T-helper 1 cell (primary cell): ENCODE measurements at places on chromosomes 2 and 18.

DNA sequence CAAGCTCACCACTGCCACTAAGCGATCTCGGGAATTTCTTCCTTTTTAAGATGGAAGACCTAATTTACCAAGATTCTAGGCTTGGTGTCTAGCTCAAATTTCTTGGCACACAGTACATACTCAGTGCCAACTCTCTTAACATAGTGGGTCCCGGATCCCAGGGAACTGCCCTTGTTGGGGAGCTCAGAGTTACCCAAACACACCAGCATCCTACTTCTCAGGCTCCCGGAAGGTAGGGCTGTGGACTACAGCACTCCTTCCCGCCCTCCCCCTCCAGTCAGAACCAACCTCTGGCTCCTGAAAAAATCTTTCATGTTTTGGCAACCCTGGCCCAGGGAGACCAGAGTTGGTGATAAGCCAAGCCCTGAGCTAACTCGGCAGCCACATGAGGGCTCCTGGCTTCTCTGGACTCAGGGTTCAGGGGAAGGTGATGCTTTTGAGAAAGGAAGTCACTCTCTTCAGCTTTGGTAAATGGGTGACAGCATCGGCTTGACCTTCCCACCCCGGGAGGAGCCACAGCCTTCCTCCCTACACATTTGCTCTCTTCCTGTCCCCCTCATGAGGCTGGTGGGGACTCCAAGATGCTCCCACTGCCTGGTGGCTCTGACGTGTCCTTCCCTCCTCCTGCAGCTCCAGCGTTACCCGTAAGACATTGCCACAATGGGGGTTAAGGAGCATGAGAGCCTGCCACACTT, 8.8 kb downstream of the ODC1 start:
- DNase-seq = no peak

GRCh38 chr2:75130171-75130570, 69.1 kb downstream of the TACR1 start:
- DNase-seq = no peak

- no peak for DNase-seq
Observed at GRCh38 chr18:71443706-71444480, 1100.2 kb downstream of the CBLN2 start.

- no peak for DNase-seq
Observed at GRCh38 chr2:238285653-238286082, 2.7 kb downstream of the PER2 start.

- DNase-seq = no peak
Observed at GRCh38 chr18:8876887-8877286, 171.5 kb downstream of the MTCL1 start.

DNA sequence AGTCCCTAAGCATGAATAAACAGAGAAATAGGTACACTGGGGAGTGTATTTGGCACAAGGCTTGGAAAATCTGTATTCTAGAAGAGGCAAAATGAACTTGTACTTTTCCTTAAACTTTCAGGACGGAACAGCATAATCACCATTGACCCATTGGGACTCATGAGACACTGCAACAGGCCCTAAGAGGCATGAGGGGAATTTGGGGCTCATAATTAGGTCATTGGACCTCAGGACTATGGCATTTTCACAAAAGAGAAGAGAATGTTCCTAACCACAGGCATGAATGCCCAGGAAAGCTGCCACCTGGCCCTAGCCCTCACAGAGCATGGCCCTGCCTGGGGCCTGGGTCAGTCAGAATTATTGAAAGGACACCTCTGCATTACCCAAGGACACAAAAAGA, 67.9 kb upstream of the PIK3C3 start:
- DNase-seq = no peak

- DNase-seq = no peak
Observed at GRCh38 chr18:58263055-58263957, 219.3 kb downstream of the NEDD4L start.

- no peak for DNase-seq
Observed at GRCh38 chr2:177188482-177189469, 23.8 kb upstream of the HNRNPA3 start.
